ENCODE measurements at places on chromosomes 3 and 15.

- no peak for DNase-seq
These were observed 225.2 kb downstream of the TCF12 start for GRCh38 chr15:57143511-57144078.

GRCh38 chr3:58203541-58203940 lies 7.2 kb downstream of the DNASE1L3 start:
- DNase-seq = no peak

DNA sequence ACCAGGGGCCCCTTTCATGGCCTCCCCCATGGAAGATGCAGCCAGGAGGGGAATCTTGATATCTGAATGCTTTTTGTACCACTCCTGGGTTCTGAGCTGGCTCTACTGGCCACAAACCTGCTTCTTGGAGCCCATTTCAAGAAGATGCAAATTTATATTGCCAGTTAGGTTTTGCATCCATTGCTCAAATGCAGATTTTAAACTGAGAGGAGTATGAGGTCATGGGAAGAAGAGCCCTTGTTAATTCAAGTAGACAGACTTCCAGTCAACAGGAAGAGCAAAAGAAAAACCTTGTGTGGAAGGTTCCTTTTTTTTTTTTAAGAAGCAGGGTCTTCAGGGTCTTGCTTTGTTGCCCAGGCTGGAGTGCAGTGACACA lies 133.5 kb downstream of the PDZRN3 start:
- no peak for DNase-seq

DNA sequence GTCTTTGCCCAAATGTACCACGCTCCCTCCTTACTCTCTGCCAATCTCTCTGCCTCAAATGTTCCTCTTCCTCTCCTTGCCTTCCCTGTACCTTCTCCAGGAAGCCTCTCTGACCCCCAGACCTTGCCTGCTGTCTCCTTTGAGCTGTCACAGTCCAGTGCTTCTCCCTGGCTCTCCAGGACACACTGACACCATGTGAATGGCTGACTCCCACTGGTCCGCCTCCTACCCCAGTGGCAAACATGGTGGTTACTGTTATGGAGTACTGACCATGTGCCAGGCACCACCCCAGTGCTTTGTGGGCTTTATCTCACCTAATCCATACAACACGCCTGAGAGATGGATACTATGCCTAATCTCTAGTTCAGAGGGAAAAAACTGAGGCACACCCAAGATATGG lies 141.9 kb downstream of the TPRA1 start:
- no peak for DNase-seq

DNA sequence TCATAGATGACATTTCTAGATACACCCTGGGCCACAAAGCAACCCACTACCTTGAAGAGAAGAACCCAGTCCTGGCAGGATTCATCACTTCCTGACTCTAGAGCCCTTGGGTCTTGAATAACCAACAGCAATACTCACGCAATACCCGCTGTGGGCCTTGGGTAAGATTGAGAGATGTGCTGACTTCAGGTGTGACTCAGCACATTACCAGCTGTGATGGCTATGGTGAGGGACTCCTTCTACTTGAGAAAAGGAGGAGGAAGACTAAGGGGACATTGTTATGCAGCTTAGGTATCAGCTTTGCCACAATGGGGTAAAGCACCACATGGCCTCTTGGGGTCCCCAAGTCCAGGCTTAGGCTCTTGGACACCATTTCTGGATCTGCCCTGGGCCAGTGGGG lies 14.9 kb downstream of the C3orf33 start:
- DNase-seq = no peak

Measured in stimulated activated CD8-positive, alpha-beta memory T cell treated with anti-CD3 and anti-CD28 coated beads, Interleukin-15, amount 100 ng/mL, for 4 hours (primary cell).